ENCODE measurements at places on chromosomes 16 and 17.
A peak's percentile ranks its signal among the peaks of the same experiment; 100 is the strongest.

DNA sequence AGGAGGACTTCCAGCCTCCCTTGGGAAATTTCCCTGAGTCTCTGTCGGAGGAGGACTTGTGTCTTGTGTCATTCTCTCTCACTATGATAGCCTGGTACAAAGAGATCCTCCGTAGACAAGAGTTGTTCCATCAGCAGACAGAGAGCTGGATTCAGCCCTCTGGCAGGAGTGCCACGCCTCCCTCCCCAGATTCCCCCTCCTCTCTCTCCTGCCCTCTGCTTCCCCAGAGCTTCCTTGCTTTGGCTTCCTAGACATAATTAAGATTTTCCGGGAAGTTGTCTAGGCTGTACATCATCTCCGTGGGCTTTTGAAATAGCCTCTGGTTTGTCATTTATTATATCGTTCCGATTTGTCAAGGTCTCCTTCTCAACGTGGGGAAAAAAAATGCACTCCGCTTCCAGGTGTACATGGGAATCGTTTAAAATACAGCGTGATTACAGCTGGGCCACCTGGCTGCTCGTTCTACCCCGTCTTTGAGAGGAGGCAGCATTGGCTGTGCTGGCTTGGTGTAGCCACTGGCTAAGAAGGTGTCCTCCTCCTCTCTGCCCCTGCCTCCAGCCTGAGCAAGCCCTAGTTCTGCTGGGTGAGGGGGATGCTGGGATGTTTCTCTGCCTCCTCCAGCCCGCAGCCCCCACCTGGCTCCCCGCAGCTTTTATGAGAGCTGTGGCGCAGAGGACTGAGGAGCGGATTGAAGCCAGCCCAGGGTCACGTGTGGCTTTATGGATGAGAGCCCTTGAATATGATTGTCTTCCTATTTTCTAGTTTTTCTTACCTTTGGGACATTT, 282.5 kb downstream of the SNX29 start:
- DNase-seq, result no peak

GRCh38 chr16:7888411-7888810, 555.8 kb downstream of the RBFOX1 start:
- DNase-seq, result no peak

GRCh38 chr16:53673189-53673588, 30.5 kb downstream of the RPGRIP1L start:
- no peak for DNase-seq

DNA sequence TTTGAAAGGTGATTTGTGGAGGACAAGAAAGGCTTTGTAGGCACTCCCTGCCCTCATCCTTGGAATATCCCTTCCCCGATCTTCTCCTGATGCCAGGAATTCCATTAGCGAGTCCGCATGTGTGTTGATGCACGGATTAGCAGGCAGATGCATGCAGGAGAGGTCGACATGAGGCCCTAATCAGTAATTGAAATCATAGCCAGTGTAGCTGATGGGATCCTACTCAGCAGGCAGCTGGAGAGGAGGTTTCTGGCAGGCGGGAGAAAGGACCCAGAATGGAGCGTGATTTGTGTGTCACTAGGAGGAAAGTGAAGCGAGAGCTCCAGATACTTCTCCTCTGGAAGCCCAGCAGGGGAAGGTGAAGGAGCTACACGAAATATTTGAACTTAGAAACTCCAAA, 196.3 kb upstream of the CDH11 start:
- DNase-seq, result peak; percentile 42

- no peak for DNase-seq
Measured at GRCh38 chr16:2883458-2883908, 468 bp downstream of the FLYWCH2 start.

- no peak for DNase-seq
Measured at GRCh38 chr16:27156579-27156978, 46.7 kb upstream of the KDM8 start.

GRCh38 chr17:77160875-77161530, 20.2 kb downstream of the SEC14L1 start:
- no peak for DNase-seq

DNA sequence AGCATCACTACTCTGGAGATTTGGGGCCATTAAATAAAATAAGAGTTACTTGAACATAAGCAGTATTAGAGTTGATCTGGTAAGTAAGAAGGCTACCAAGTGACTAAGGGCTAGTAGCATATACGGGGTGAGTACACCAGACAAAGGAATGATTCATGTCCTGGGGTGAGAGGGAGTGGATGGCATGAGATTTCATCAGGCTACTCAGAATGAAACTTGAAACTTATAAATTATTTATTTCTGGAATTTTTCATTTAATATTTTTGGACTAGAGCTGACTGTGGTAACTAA, 2.3 kb downstream of the SLFN5 start:
- DNase-seq, result no peak

GRCh38 chr17:45197108-45197507, 24.6 kb upstream of the FMNL1 start:
- no peak for DNase-seq

GRCh38 chr17:75877752-75878173, 618 bp downstream of the TRIM47 start:
- peak; percentile 85 for DNase-seq

DNA sequence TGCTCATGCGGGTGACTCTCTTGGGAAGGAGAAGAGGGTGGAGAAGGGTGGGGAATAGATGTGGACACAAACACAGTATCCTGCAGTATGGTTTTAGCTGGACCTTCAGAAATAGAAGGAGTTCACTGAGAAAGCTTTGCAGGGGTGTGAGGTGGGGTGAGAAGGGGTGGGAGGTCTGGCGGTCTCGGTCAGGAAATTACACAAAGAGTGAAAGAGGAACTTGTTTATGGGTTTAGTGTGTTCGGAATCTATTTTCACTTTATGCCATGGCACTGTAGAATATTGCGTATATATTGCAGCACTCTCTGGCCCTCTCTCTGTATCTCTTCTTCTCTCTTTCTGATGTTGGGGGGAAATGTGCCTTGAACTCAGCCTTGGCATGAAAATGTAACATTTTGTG, 148.2 kb upstream of the GOT2 start:
- no peak for DNase-seq
